ENCODE measurements at places on chromosomes 7 and 10. TPM values are rescaled to one million over a fixed set of nuclear protein-coding genes. Genes with fewer than 3 reads are reported as not detected.

The PTN gene
- total RNA-seq = 6.4 TPM

DNA sequence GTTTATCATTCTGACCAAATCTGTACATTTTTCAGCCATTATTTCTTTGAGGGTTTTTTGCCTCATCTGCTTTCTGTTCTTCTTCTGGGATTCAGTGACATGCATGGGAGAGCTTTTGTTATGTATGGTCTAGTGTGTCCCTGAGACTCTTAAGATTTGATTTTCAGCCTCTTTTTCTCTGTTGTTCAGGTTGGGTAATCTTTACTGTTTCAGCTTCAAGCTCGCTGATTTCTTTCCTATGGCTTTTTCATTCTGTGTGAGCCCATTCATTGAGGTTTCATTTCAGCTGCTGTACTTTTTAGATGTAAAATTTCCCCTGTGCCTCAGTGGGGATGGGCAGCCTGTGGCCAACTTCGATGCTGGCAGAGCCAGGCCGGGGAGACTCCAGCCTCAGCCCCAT is 38.1 kb downstream of the FOXK1 start:
- DNase-seq = no peak

GRCh38 chr7:88276605-88277153 is 30.0 kb downstream of the STEAP4 start:
- no peak for DNase-seq

DNA sequence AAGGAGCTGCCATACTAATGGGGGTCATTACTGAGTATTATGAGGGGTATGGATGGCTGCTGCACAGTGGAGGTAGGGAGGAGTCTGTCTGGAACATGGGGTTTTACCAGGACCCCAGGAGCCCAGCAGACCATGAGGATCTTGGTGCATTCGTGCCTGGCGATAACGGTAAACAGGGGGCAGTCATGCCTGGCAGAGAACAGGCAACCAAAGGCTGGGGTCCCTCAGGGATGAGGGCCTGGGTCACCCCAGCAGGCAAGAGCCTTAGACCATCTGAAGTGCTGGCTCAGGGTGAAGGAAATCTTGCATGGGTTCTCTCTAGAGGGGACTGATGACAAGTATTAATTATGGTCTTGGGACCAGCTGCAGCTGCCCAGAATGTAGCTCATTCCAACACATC is 46.1 kb downstream of the MYL10 start:
- no peak for DNase-seq

DNA sequence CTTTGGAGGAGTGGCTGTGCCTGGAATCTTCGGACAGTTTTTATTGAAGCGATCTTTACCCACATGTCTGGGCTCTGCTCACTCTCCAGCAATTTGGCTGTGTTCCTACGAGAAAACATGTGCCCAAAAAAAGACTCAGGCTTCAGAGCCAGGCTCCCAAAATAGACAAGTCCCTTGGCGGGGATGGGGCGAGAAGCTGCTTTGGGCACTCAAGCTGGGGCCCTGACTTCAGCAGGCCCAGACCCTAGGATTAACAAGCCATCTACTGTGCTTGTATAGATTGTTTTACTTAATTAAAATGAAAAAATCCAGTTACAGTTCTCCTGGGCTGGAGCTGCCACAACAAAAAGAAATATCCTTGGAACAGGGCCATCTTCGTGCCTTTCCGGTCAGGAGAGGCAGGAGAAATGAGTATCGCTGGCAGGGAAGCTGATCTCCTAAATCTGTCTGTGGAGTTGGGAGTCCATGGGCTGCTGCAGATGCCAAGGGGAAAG is 51.4 kb upstream of the PDCD4 start:
- peak; percentile 81 for DNase-seq

DNA sequence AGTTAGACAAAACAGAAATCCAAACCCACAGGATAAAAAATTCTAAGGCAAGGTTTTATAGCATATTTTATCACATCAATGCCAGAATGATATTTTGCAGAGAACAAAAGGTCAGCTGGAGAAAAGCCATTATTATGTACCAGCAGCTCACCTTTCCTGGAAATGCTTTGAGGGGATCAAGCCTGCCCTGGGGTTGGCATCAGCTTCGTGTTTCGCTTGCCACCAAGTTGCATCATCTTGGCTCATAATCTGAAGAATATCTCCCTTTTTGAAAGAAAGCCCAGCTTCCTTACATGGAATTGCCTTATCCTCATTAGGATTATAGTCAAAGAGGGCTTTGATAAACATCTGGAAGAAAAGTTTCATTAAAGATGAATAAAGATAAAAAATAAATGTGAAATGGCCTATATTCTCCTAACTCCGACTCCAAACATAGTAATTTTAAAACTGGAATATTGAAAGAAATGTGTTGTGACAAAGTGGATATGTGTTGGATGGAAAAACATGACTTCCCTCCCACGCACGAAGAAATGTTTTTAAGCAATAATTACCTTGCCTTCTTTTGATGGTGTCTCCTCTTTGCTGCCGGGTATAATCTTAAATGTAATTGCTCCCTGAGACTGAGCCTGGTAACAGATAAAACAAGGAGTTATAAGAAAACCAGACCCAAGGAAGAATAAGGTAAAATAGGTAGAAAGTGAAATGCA is 121.3 kb upstream of the ODAD2 start:
- no peak for DNase-seq

The SLC26A5 gene
- total RNA-seq = 0.57 TPM

The SLC29A4 gene
- 0.88 TPM for total RNA-seq

The SPDYE8 gene
- not detected for total RNA-seq

DNA sequence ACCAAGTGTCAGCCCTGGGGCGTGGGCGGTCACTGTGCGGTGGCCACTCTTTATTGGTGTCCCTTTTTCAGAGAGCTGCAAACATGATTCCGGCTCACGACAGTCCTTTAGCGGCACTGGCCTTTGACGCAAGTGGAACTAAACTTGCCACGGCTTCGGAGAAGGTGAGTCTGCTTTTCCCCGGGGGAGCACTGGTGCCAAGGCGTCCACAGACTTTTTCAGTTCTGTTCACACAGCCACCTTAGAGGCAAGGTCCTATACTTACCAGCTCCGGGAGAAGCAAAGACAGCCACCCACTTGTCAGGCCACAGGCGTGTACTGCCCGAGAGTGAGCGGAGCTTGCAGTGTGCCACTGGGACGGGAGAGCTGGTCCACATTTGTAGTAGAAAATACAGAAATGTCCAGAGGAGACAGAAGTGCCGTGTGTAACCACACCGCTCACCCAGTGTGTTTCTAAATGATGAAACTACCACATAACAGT is 27.9 kb downstream of the WIPI2 start:
- no peak for DNase-seq

GRCh38 chr7:66167773-66168387 is 37.3 kb upstream of the TPST1 start:
- no peak for DNase-seq

DNA sequence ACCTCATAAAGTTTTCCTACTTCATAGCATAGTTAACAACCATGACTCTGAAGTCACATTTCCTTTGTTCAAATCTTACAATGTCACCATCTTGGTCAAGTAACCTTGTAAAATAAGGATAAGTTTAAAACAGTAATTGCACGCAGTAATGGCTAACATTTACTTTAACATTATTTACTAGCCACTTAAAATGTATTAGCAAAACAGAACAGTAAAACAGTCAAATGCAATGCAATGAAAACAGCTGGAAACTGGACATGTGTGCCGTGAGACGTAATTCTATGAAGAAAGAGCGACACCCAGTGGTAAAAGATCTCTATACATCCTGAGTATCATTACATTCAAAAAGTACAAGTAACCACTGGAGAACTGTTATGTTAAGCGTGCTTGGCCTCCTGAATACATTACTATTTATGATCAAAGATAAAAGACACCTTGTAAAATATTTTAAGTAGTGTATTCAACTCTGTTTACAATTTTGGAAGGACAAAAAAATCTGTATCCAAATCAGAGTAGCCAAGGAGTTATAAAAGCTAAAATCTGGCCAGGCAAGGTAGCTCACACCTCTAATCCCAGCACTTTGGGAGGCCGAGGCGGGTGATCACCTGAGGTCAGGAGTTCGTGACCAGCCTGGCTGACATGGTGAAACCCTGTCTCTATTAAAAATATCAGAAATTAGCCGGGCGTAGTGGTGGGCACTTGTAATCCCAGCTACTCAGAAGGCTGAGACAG is 27.2 kb downstream of the ATE1 start:
- no peak for DNase-seq

GRCh38 chr7:47712416-47712815 is 130.5 kb upstream of the TNS3 start:
- no peak for DNase-seq

DNA sequence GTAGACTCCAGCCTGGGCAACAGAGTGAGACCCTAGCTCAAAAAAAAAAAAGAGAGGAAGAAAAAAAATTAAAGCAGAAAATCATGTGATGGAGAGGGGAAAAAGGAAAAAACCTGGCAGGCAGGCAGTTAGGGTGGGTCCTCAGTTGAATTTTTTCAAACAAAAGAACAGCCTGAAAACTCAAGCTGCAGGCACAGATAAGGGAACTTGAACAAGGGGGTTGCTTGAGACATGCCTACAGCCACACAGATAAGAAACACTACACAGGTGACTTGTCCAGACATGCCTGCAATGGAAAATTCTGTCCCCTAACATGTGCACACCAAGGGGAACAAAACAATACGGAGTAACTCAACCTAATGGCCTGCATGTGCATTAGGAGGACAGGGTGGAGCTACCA is 19.2 kb downstream of the VIM start:
- DNase-seq = no peak

The HDAC9 gene
- 122 TPM for total RNA-seq

The THSD7A gene
- 20.0 TPM for total RNA-seq

The OGDHL gene
- not detected for total RNA-seq

- no peak for DNase-seq
Measured at GRCh38 chr10:11046776-11047160, 29.1 kb downstream of the CELF2 start.

The MPP7 gene
- 38.0 TPM for total RNA-seq

- DNase-seq = no peak
Measured at GRCh38 chr10:6583447-6583846, 3.4 kb upstream of the PRKCQ start.

The CALY gene
- not detected for total RNA-seq

- no peak for DNase-seq
Measured at GRCh38 chr10:110081911-110082310, 74.1 kb downstream of the ADD3 start.

GRCh38 chr10:79350407-79351154 is 3.3 kb downstream of the PPIF start:
- no peak for DNase-seq

- no peak for DNase-seq
Measured at GRCh38 chr10:14466257-14466656, 135.5 kb upstream of the FRMD4A start.

The TUBB8 gene
- total RNA-seq = not detected

The DGKI gene
- 6.8 TPM for total RNA-seq

The FAM25C gene
- total RNA-seq = not detected

GRCh38 chr10:21797984-21798765 is 205.4 kb downstream of the DNAJC1 start:
- DNase-seq = no peak

DNA sequence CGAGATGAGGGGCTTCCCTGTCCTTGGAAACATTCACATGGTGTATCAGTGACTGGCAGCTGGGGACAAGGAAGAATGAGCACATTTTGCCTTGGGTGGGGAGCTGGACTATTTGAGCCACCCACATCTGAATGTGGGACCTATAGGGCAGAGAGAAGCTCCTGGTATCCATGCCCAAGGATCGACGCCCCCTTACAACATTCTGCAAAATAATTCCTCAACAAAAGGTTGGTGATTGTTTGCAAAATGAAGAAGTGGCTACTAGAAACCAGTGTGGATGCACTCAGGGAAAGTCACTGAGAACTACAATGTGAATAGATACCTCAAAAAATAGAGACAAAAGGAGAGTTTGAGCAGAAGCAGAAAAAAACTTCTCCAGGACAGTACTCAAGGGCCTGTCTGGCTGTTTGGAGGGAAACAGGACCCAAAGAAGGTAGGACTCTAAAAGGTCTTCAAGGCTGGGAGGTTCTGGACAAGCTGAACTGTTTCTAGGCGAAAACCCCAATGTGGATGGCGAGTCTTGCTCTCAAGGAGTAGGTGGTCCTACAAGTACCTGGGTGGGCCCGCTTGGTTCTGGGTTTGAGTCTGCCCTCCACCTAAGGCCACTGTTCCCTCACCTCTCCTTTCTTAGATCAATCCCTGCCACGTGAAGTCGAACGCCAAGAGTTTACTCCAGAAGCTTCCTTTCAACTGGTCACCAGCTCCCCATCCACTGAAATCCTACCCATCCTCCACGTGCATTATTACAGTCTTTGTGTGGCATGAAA is 125.0 kb upstream of the ZNF746 start:
- no peak for DNase-seq

- DNase-seq = no peak
Measured at GRCh38 chr10:131889755-131890154, 11.1 kb upstream of the PPP2R2D start.

DNA sequence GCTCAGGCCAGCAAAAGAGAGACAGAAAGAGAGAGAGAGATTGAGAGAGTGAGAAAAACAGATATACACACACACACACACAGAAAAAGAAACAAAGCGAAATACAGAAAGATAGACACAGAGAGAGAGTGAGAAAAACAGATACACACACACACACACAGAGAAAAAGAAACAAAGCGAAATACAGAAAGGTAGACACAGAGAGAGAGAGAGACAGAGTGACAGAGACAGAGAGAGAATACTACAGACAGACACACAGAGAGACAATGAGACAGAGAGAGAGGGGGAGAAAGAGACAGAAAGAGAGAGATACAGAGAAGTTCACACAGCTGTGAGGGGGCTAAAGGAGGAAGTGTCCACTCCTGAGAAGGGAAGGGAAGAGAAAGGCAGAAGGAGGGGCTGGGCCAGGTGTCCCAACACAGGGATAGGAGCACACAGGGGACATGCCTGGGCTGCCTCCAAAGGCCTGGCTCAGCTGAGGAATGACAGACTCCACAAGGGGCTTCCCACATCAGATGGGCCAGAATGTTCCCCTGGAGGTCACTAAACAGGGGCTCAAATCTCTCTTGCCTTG is 4.3 kb downstream of the GCK start:
- no peak for DNase-seq

DNA sequence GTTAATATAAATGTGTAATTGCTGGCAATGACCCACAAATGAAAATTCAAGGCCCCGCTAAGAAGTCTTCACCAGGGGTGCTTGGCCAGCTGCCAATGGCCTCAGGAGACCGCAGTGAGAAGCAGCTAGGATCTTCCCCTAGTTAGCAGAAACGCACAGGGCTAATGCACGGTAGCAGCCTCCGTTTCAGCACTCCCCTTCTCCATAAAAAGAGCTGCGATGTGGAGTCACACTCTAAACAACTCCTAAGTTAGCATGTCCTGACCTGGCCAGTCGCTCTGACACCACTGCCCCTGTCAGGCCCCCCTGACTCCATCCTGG is 139.0 kb downstream of the SEPTIN14 start:
- DNase-seq = no peak

All from aorta (tissue), 5 donors.